ENCODE measurements at places on chromosomes 1 and 21.

DNA sequence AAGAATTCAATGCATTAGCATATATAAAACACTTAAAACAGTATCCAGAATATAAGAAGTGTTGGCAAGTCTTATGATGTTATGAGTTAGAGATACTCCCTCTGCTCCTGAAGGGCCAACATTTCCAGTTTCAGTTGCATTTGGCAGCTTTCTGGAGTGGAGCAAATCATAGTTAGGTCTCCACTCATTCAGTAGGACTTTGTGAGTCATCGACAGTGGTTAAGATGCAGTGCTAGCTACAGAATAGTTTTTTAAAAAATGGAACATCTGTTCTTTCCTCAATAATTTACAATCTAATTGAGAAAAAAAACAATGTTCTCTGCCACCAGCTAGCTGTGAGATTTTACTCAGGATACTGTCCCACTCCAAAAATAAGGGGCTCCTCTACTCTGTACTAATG, 389.1 kb downstream of the HLX start:
- DNase-seq, result no peak

GRCh38 chr1:176055398-176055797, 151.7 kb downstream of the COP1 start:
- no peak for DNase-seq

- no peak for DNase-seq
Measured at GRCh38 chr1:55188909-55189308, 26.3 kb downstream of the USP24 start.

- DNase-seq, result no peak
Measured at GRCh38 chr1:178189814-178190213, 95.9 kb downstream of the RASAL2 start.

- DNase-seq, result no peak
Measured at GRCh38 chr1:87121711-87122163, 206.9 kb upstream of the LMO4 start.

DNA sequence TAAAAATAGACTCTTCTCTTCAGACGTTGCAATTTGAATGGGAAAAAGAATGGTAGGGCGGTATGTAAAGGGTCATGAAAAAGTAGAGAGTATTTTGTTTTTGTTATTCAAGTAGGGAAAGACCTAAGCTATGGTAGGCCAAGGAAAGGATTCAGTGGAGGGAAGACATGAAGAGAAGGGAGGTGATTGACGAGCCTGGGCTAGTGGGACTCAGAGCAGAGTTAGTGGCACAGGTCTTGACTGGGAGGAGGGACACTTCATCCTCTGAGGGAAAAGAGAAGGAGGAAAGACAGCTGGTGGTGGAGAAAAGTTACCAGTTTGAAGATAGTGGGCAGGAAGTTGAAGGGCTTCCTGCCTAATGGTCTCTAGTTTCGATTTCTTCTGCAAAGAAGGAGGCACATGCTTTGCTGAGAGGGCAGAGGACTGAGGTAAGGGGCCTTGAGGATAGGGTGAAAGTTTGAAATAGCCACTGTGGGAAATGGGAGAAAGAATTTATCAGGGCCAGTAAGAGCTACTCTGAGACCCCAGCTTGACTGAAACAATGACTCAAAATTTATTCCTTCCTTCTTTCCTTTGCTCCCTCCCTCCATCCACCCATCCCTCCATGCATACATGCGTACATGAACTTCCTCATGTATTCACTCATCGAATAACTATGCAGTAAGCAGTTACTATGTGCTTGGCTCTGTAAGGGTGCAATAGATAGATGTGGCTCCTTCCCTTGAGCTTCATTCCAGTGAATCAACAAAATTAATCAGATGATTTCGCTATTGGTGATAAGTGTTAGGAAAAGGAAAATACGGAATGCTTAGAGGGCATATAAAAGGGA, 4.2 kb downstream of the CD48 start:
- no peak for DNase-seq

- DNase-seq, result no peak
Measured at GRCh38 chr21:21897275-21897883, 899.2 kb downstream of the NCAM2 start.

DNA sequence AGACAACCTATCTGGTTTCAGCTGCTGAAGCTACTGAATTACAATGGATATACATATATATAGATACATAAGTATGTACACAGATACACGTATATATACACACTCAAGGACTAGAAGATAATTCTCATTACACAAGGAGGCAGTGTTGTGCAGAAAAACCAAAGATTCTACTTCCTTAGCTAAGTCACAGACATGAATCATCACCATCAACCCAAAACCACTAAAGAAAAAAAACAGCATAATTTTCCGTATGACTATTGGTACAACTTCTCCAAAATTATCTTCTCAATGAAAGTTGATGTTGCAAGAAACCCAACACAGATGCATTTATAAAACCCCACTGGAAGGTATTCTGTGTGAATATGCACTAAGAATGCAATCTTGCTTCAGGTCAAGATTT, 36.8 kb upstream of the RPF1 start:
- no peak for DNase-seq

DNA sequence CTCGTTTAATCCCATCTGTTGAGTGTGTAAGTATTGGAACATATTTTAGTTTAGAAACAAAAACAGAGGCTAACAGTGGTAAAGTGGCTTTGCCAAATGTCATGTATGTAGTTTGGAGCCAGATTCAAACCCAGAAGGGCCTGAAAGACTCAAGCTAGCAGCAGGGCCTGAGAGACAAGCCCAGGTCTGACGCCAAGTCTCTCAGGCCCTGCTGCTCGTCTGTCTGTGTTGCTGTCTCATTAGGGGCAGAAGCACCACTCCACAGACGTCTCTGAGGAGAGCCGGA, 8.3 kb downstream of the CITED4 start:
- no peak for DNase-seq

GRCh38 chr1:57845041-57845440, 421.2 kb upstream of the DAB1 start:
- no peak for DNase-seq

DNA sequence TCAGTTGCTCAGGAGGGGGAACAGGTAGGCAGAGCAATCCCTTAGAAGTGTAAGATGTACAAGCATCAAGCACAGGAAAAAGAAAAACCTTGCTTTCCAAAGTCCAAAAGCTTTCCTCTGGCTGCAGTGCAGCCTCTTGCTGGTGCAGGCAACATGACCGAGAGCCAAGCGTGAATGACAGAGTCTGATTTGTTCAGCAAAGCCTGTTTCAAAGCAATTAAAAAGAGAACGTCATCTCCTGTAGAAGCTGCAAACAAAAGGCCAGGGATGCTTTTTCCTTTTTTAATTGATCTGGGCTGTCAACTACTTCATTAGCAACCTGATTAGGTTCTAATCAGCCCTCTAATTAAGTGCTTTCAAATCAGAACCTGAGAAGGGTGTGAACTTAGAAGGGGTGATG, 38.2 kb upstream of the PLA2G2C start:
- DNase-seq, result no peak

GRCh38 chr1:208239473-208240381, 4.5 kb downstream of the PLXNA2 start:
- peak; percentile 84 for DNase-seq

DNA sequence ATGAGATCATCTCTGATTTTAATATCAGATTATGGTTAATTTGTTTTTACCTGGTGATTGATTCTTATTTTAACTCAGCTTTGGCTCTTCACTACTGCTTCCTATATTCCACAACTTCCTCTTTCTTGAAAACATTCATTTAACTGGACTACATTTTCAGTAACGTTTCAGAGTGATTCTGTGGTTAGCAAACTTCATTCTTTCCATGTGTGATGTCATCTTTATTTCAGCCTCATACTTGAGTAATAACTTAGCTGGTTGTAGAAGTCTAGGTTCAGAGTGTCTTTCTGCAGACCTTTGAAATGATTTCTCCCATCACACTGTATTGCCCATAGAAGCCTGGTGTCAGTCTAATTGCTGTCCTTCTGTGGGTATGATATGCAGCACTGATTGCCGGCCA, 36.0 kb upstream of the SLC35F3 start:
- DNase-seq, result no peak

DNA sequence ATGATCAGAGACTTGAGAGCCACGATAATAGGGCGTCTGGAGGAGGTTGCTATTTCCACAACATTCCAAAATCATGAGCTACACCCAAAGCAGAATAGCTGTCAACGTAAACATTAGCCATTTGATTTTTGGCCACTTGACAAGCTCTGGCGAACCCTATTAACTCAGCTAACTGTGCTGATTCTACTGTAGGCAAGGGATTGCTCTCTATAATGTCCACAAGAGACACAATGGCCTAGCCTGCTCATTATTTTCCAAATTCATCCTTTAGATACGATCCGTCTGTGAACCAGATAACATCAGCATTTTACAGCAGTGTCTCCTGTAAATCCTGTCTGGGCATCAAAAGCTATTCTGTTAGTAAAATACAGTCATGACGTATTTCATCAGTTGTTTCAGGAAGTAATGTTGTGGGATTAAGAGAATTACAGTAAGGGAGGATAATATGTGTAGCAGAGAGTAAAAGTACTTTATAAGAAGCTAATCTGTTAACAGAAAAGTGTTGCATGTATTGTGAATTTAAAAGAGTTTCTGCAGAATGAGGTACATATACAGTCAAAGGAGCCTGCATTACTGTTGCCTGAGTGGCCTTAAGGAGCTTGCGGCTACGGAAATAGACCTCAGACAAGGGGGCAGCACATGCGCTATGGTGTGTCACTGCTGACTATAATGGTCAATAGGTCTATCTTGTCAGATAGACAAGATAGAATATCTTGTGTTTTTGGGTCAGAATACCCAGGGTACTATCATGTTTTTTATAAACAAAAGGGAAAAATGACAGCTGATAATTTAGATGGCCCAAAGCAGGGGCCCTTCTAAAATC, 44.9 kb upstream of the TINAGL1 start:
- no peak for DNase-seq

GRCh38 chr21:30351534-30351933, 3.1 kb upstream of the KRTAP23-1 start:
- no peak for DNase-seq

GRCh38 chr21:25176637-25177412, 430.5 kb downstream of the MRPL39 start:
- DNase-seq, result no peak

DNA sequence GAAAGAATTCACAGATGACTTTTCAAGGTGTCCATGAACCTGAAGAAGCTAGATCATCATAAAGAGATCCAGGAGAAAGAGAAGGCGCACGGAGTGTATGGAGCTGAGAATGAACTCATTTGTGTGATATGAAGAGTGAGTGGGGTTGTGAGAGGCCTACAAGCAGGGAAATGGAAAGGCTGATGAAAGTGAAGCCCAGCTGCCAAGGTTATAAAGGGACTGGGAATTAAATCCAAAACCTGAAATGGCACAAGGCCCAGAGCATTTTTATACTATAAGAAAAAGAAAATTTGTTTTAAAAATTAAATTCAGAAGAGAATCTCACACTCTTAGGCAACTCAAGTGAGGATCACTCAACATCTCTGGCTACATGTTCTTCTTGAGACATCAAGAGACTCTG, 43.4 kb downstream of the HSD3B1 start:
- no peak for DNase-seq

- no peak for DNase-seq
Measured at GRCh38 chr1:38806090-38806489, 53.5 kb downstream of the RRAGC start.
